HCT116 (cell line): ENCODE measurements at places on chromosomes 12 and 14. TPM values are rescaled to one million over a fixed set of nuclear protein-coding genes. Genes with fewer than 3 reads are reported as not detected.

DNA sequence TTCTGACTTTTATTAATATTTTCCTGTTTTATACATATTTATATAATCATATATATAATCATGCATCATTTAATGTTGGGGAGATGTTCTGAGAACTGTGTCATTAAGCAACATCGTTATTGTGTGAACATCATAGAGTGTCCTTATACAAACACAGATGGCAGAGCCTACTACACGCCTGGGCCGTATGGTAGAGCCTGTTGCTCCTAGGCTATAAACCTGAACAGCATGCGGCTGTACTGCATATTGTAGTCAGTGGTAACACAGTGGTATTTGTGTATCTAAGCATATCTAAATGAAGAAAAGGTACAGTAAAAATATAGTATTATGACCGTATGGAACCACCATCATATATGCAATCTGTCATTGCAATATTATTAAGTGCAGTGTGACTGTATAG lies 44.7 kb upstream of the BCL7A start:
- no peaks in the 10 kb centered on the region for H3K4me1 ChIP-seq
- H3K36me3 ChIP-seq = no peaks in the 10 kb centered on the region
- H3K27me3 ChIP-seq = peaks cover 4% of the 10 kb centered on the region; the same call in 1 of the 2 replicates
- H3K27ac ChIP-seq = no peak overlapping the region

DNA sequence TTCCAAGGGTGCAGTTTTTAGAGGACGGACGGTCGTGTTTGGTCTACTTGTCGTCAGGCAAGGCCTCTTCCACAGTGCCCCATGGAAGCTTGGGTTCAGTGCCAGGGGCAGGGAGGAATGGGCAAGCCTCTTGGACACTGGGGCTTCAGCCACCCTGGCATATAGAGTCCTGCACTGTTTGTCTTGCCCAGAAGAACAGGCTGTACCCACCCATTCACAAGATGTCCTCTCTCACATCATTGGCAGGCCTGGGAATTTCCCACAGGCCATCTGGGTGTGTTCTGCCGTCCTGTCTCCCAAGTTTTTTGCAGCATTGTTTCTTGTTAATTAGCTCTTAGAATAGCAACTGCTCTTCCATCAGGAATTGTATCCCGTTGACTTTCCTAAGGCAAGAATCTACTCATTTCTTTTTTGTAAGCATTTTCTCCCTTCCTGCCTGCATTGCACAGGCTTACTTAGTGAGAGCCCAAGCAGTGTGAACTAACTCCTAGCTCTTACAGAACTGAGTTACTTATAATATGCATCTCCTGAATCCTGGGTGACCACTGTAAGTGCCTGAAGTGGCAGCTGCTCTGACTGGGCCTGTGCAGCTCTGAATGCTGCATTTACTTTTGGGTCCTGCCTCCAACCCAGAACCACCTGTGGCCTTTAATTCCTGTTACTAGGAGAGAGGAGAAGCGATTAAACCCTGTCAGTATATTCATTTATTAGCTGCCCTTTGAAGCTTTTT lies 149.4 kb upstream of the HIF1A start:
- no peak overlapping the region for H3K27ac ChIP-seq
- DNase-seq = no peak
- H3K36me3 ChIP-seq = no peaks in the 10 kb centered on the region

DNA sequence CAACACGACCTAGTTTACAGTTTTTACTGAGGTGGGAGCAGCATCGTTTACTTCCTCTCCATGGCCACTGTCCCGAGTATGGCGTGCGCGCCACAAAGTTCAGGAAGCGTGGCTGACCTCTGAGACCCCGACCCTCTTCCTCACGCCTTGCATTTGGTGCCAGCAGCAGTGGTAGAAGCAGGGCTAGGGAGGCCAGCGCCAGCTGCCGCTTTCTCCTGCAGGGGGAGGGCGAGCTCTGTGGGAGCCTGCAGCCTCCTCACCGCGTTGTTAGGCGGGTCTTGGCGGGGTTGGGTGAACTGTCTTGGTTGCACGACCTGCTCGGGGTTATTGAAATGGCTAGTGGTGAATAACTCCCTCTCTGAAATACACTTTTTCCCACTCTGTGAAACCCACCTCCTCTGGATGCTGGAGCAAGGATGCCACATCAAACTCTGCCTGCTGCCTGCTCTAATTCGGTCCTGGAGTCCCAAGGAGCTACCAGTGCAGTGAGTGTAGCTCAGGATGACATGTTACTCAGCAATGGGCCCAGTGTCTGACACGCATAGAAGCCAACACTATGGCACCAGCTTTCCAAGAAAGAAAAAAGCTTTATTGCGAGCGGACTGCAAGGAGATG lies 22.3 kb upstream of the TDRD9 start:
- DNase-seq = no peak
- no peaks in the 10 kb centered on the region for H3K36me3 ChIP-seq
- H3K27me3 ChIP-seq = no peaks in the 10 kb centered on the region
- H3K4me3 ChIP-seq = no peak overlapping the region
- peaks cover 5% of the 10 kb centered on the region; the same call in 1 of the 2 replicates for H3K4me1 ChIP-seq

GRCh38 chr12:1591034-1591433 lies 3.3 kb downstream of the FBXL14 start:
- H3K27me3 ChIP-seq = no peaks in the 10 kb centered on the region
- H3K4me1 ChIP-seq = peaks cover 33% of the 10 kb centered on the region
- H3K4me3 ChIP-seq = no peak overlapping the region
- H3K36me3 ChIP-seq = no peaks in the 10 kb centered on the region

DNA sequence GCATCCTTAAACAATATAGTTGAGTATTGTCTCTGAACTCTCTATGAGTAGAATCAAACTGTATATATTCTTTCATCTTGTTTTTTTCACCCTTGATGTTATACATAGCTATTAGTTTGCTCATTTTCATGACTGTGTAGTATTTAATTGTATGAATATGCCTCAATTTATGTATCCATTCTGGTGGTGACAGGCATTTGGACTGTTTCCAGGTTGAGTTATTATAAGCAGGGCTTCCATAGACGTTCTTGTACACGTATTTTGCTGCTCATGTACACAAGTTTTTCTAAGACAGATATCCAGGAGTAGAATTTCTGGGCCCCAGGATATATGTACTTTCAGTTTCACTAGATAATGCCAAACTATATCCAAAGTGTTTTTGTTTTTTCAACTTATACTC lies 211.4 kb downstream of the NTF3 start:
- DNase-seq = no peak
- no peaks in the 10 kb centered on the region for H3K4me1 ChIP-seq
- no peak overlapping the region for H3K27ac ChIP-seq
- H3K27me3 ChIP-seq = peaks cover 55% of the 10 kb centered on the region
- H3K36me3 ChIP-seq = no peaks in the 10 kb centered on the region

DNA sequence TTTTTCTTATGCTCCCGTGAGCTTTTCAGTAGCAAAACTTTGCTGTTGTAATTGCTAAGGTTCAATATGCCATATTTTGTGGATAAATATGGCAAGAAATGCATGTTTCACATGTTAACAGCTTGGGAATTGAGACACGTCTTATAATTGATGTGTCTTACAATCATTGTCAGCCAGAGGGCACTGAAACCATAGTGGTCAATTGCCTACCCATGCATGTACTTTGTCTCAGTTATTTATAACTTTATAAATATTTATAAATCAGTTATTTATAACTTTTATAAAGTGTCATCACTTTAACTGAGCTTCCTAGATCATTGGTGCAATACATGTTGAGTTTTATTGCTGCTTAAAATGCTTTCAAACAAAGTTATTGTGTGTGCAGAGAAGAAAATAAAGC lies 82.0 kb downstream of the CATSPERB start:
- H3K4me3 ChIP-seq = no peak overlapping the region
- H3K36me3 ChIP-seq = no peaks in the 10 kb centered on the region
- H3K27me3 ChIP-seq = no peaks in the 10 kb centered on the region
- DNase-seq = peak; percentile 26
- H3K27ac ChIP-seq = no peak overlapping the region

GRCh38 chr12:12714276-12715021 lies 2.7 kb upstream of the CDKN1B start:
- H3K4me1 ChIP-seq = peaks cover 34% of the 10 kb centered on the region
- H3K27ac ChIP-seq = no peak overlapping the region
- H3K36me3 ChIP-seq = peaks cover 8% of the 10 kb centered on the region; the same call in 1 of the 2 replicates

- peaks cover 5% of the 10 kb centered on the region for H3K4me1 ChIP-seq
- DNase-seq = no peak
- peak overlapping the region; percentile 52 for H3K4me3 ChIP-seq
- no peaks in the 10 kb centered on the region for H3K27me3 ChIP-seq
- peak overlapping the region; percentile 65 for H3K27ac ChIP-seq
These were observed 745 bp upstream of the NAA30 start for GRCh38 chr14:57389646-57390036.

DNA sequence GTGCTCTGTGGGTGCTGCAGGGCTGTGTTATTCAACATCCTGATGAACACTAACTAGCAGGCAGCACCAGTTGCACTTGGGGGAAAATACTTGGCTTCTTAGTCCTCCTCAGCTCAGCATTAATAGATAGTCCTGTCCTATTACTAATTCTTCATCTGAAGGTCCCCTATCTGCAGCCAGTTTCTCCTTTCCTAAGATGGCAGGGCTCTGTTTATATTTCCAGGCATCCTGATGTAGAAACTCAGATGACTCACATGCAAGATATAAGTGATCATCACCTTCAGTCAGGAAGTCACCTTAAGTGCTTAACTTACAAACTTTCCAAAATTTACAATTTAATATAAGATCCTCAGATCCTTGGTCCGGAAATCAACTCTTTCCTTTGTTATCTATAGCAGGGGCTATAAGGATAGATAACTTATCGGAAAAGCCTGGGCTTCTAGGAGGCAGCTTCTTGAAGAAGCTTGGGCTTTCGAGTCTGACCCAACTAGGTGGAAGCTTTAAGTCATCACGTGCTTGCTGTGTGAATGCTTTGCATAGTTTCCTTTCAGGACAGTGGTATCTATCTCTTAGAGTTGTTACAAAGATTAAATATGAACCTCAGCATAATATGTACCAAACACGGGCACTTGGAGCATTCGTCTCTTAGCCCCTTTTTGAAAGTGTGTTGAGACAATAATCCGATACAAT lies 181.0 kb upstream of the GRIP1 start:
- no peaks in the 10 kb centered on the region for H3K4me1 ChIP-seq
- no peak overlapping the region for H3K4me3 ChIP-seq
- H3K27me3 ChIP-seq = peaks cover 5% of the 10 kb centered on the region; the same call in 1 of the 2 replicates
- DNase-seq = no peak
- no peaks in the 10 kb centered on the region for H3K36me3 ChIP-seq
- H3K27ac ChIP-seq = no peak overlapping the region

- H3K27me3 ChIP-seq = no peaks in the 10 kb centered on the region
- no peaks in the 10 kb centered on the region for H3K4me1 ChIP-seq
- DNase-seq = no peak
- H3K4me3 ChIP-seq = no peak overlapping the region
- no peak overlapping the region for H3K27ac ChIP-seq
- no peaks in the 10 kb centered on the region for H3K36me3 ChIP-seq
These were observed 363.4 kb upstream of the ATP2B1 start for GRCh38 chr12:90071996-90072395.

GRCh38 chr12:66697404-66697803 lies 18.5 kb upstream of the GRIP1 start:
- no peak overlapping the region for H3K4me3 ChIP-seq
- no peak overlapping the region for H3K27ac ChIP-seq
- DNase-seq = no peak

DNA sequence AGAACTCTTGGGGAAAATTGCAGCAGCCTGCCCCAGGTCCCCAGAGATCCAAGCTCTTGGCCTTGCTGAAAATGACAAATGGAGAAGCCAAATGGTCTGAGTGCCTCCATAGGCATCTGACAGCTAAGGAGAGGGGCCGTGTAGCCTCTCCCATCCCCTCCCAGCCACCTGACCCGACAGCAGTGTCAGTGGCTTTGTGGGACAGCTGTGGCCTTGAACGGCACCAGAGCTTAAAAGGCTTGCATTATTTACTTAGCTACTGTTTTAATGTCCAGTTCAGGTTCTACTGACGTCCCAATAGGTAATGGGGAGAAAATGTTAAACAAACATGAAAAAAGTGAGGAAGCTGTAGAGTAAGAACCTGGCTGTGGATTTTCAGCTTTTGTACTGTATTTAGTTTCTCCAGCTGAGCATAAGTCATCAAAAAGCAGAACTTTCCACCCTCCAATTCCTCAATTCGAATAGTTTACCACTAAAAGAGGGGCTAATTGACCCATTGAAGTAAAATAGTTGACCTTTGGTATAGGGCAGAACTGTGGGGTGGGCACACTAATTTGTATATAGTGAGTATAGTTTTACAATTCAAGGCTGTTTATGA lies 50.0 kb downstream of the FOS start:
- H3K27ac ChIP-seq = no peak overlapping the region
- H3K4me3 ChIP-seq = no peak overlapping the region
- H3K27me3 ChIP-seq = no peaks in the 10 kb centered on the region
- H3K4me1 ChIP-seq = no peaks in the 10 kb centered on the region
- DNase-seq = no peak

DNA sequence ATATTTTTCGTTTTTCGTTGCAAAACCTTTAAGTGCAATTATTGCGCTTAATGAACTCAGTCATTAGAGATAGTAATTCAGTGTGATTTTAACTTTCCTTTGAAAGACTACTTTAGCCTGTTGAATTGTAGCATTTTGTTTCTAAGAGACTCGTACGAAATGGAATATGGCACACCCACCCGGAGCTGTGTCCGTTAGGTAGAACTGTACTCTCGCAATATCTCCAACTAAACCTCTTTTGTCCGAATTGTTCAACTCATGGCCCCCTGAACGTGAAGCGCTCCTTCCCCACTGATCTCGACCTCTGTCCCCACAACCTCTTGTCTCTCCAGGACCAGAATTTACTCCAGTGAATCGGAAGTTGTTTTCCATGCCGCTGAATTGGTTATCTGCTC lies 800 bp downstream of the PCNX4 start:
- peaks cover 12% of the 10 kb centered on the region for H3K4me1 ChIP-seq
- no peak for DNase-seq
- H3K4me3 ChIP-seq = peak overlapping the region; percentile 67
- H3K36me3 ChIP-seq = no peaks in the 10 kb centered on the region

DNA sequence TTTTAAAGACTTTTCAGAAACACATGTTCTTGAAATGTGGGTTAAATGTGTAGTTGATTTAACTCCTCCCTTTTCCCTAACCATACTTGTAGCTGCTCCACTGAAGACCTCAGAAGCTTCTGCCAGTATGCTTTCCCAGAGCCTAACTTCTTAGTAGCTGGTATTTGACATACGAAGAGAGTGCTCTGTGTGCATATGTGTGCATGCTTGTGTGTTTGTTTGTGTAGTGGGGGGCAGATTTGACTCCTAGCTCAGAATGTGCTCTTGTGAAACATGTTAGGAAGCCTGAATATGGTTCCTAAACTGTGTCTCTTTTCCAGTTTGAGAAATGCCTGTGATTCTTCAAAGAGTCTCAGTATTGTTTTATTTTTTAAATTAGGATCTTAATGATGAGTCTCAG lies 420.4 kb downstream of the PCNX1 start:
- no peaks in the 10 kb centered on the region for H3K36me3 ChIP-seq
- peaks cover 6% of the 10 kb centered on the region for H3K4me1 ChIP-seq
- H3K4me3 ChIP-seq = no peak overlapping the region
- H3K27ac ChIP-seq = no peak overlapping the region

- no peaks in the 10 kb centered on the region for H3K27me3 ChIP-seq
- H3K27ac ChIP-seq = no peak overlapping the region
- H3K4me1 ChIP-seq = no peaks in the 10 kb centered on the region
These were observed 101.0 kb upstream of the PWP1 start for GRCh38 chr12:107584563-107584962.

The PRR4 gene
- total RNA-seq = 2.2 TPM

The GYS2 gene
- total RNA-seq = not detected

GRCh38 chr12:72448089-72448488 lies 175.9 kb downstream of the TRHDE start:
- no peak overlapping the region for H3K27ac ChIP-seq
- DNase-seq = no peak
- no peaks in the 10 kb centered on the region for H3K4me1 ChIP-seq
- H3K4me3 ChIP-seq = no peak overlapping the region
